Type B pancreatic cell (in vitro differentiated cells): ENCODE measurements at places on chromosomes 2 and 18. TPM values are rescaled to one million over a fixed set of nuclear protein-coding genes. Genes with fewer than 3 reads are reported as not detected.

- no peak overlapping the region for H3K4me3 ChIP-seq
- no peak for DNase-seq
- H3K4me1 ChIP-seq: no peaks in the 10 kb centered on the region
- H3K27ac ChIP-seq: no peak overlapping the region
Measured at GRCh38 chr2:156704617-156705016, 268.4 kb downstream of the GPD2 start.

- H3K27ac ChIP-seq: no peak overlapping the region
- peaks cover 13% of the 10 kb centered on the region for H3K36me3 ChIP-seq
- H3K4me1 ChIP-seq: no peaks in the 10 kb centered on the region
- H3K4me3 ChIP-seq: no peak overlapping the region
- H3K27me3 ChIP-seq: no peaks in the 10 kb centered on the region
Measured at GRCh38 chr2:189854187-189854586, 69.9 kb downstream of the PMS1 start.

DNA sequence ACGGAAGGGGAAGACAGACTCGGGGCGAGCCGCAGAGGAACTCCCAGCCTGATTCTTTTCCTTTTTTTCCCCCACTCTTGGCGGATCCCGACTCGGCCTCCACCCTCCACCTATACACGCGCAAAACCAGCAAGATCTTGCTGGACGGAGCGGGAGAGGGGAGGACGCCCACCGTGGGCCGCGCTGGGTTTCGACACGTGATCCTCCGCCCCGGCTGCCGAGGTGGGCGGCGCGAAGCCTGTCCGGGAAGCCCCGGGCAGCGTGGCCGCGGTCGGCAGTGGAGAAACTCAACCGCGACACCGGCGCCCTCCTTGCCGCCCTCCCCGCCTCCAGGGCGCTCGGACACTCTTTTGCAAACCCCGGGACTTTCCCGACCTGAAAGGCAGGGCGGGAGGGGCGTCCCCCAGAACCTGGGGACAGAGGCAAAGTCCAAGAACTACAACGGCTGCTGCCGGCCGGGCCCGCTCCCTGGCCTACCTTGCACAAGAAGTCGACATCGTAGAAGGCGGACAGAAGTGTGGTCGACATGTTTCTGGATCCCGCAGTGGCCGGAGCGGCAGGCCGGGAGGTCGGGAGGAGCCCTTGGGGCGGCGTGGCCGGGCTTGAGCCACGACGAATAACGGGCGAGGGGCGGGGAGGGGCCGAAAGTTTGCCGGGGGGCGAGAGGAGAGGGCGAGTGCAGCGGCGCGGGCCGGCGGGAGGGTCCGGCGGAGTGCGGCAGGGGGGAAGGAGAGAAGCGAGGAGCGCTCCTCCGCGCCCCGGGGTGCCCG lies 433 bp downstream of the ZFP36L2 start:
- peak overlapping the region; percentile 88 for H3K27ac ChIP-seq
- H3K4me1 ChIP-seq: peaks cover 34% of the 10 kb centered on the region
- peaks cover 7% of the 10 kb centered on the region for H3K27me3 ChIP-seq
- peak overlapping the region; percentile 95 for H3K4me3 ChIP-seq
- peak; percentile 84 for DNase-seq

DNA sequence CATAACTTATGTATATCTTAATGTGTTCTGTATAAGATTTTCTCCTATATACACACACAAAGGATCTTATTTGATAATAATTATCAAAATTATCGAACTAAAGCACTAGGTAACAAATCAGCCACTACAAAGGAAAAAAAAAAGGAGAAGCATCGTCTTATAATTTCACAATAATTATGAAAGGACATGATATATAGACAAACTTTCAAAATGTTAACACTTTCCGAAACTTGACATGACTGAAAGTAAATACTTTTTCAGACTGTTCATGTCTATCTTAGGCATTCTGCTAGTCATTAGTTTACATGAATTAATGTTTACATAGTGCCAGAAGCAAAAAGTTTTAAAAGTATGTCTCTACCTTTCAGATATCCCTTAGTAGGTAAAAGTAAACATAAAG lies 7.3 kb upstream of the NR4A2 start:
- H3K27me3 ChIP-seq: peaks cover 5% of the 10 kb centered on the region
- H3K36me3 ChIP-seq: no peaks in the 10 kb centered on the region
- DNase-seq: no peak
- no peak overlapping the region for H3K27ac ChIP-seq

DNA sequence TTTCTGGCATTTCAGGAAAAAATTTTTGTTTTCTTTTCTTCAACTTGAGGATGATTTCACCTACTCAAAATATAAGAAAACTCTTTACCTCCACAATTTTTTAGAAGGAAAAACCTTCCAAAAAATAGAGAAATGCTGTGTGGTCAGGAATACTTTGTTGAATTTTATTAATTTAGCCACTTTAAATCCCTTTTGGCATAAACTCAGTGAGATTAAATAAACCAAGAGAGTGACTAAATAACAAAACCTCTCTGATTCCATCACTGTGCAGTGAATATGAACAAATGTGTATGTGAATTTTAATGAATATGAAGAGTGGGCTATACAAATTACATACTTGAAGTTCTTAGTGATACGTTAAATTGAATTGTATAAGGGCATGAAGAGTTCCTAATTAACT lies 25.8 kb upstream of the CYTIP start:
- no peak overlapping the region for H3K27ac ChIP-seq
- H3K4me1 ChIP-seq: no peaks in the 10 kb centered on the region
- H3K27me3 ChIP-seq: no peaks in the 10 kb centered on the region
- H3K4me3 ChIP-seq: no peak overlapping the region

DNA sequence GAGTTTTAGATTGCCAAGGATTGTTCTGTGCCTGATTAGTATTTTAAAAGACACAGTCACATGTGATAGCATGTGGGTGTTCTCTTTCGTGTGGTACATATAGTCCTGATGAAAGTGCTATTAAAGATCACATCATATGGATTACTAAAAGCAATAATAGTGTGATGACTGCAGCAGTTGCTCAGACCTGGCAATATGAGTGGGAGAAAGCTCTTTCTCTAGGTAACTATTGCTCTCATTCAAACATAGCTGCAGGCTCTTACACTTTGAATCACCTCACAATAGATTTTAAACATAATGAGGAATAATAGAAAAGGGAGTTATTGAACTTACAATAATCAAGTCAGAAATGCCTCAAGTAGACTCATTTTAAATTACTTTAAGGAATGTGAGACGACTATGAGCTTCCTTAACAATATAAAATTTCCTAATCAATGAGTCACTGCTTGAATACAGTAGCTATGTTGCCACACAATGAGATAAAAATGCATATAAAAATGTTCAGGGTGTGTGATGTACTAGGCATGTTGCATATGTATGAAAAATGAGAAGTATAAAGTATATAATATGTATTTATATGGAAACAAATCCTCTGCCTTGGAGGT lies 452.1 kb downstream of the TMX3 start:
- DNase-seq: no peak
- no peak overlapping the region for H3K4me3 ChIP-seq
- H3K27ac ChIP-seq: no peak overlapping the region
- no peaks in the 10 kb centered on the region for H3K4me1 ChIP-seq
- no peaks in the 10 kb centered on the region for H3K36me3 ChIP-seq

- no peaks in the 10 kb centered on the region for H3K4me1 ChIP-seq
- DNase-seq: no peak
- peaks cover 3% of the 10 kb centered on the region for H3K27me3 ChIP-seq
- no peak overlapping the region for H3K4me3 ChIP-seq
- H3K36me3 ChIP-seq: no peaks in the 10 kb centered on the region
Measured at GRCh38 chr2:225842939-225843338, 443.4 kb downstream of the NYAP2 start.

- peaks cover 22% of the 10 kb centered on the region for H3K4me1 ChIP-seq
- no peak overlapping the region for H3K4me3 ChIP-seq
- no peak for DNase-seq
- H3K27me3 ChIP-seq: no peaks in the 10 kb centered on the region
Measured at GRCh38 chr18:32378705-32379104, 92.0 kb downstream of the GAREM1 start.

DNA sequence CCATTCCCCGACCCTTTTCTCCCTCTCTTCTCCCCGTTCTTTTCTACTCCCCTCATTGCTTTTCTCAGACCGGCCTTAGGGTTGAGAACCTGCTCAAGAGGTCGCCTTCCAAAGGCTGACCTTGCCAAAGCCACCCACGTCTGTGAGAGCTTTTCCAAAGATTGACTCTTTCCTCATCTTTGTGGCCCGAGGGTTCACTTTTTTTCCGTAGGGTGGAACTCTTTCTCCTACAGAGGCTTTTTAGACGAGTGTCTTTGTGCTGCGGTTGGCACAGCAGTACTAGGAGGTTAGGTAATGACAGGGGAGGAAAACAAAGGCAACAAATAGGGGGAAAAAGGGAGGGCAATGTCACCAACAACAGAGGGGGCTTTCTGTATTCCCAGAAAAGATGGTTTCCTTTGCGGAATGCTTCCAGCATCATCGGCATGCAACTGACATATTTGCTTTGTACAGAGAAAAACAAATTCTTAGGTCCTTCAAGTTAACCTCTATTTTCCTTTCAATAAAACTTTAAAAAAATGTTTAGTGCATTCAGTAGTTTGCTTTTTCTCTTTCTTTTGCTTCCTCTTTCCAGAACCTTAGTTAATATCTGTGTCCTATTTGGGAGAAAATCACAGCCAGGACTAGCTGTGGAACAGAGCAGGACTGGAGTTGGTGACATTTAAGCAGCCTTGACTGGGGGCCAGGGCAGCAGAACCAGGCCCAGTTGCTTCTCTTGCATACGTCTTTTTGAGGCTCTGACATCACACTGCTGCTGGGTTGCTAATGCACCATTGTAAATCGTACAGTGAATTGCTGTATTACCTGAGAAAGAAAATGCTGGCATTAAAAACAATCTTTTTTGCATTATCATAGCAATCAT lies 188.1 kb upstream of the FANCL start:
- peaks cover 10% of the 10 kb centered on the region for H3K4me1 ChIP-seq
- H3K4me3 ChIP-seq: peak overlapping the region; percentile 97
- no peaks in the 10 kb centered on the region for H3K36me3 ChIP-seq
- H3K27me3 ChIP-seq: peaks cover 7% of the 10 kb centered on the region
- DNase-seq: no peak

- no peak overlapping the region for H3K4me3 ChIP-seq
- no peaks in the 10 kb centered on the region for H3K27me3 ChIP-seq
- peaks cover 8% of the 10 kb centered on the region for H3K36me3 ChIP-seq
- H3K4me1 ChIP-seq: no peaks in the 10 kb centered on the region
- H3K27ac ChIP-seq: no peak overlapping the region
- no peak for DNase-seq
Measured at GRCh38 chr2:31950946-31951562, 59.8 kb downstream of the MEMO1 start.

DNA sequence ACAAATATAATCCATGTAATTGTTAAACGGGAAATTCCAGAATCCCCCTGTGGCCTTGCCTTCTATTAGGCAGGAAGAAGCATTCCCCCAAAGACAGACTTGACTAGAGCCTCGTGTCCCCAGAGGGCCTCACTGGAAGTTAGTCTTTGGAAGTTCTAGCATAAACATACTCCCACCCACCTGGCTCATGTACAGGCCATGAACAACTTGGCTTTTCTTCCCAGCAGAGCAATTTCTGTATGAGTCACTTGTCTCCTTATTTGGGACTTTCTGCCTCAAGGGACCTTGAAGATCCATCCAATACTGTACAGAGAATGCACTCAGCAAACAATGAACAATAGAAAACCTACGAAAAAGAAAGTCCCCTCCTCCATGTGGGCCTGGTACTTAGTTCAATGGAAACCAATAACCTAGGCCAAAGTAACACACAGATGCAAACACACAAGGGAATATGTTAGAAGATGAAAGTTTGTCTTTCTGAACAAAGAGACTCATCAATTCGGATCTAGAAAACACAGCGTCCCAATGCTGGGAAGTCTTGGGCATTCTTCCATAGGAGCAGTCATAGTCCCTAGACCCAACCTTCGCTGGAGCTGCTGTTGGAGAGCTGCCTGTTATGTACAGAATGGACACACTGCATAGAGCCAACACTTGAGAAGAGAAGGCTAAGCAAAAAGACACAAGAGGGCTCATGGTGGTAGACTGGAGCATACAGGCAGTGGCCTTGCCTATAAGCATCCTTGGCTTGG lies 303.5 kb downstream of the HRH4 start:
- no peak overlapping the region for H3K27ac ChIP-seq
- H3K4me3 ChIP-seq: no peak overlapping the region
- no peaks in the 10 kb centered on the region for H3K36me3 ChIP-seq
- H3K27me3 ChIP-seq: peaks cover 4% of the 10 kb centered on the region
- no peak for DNase-seq

DNA sequence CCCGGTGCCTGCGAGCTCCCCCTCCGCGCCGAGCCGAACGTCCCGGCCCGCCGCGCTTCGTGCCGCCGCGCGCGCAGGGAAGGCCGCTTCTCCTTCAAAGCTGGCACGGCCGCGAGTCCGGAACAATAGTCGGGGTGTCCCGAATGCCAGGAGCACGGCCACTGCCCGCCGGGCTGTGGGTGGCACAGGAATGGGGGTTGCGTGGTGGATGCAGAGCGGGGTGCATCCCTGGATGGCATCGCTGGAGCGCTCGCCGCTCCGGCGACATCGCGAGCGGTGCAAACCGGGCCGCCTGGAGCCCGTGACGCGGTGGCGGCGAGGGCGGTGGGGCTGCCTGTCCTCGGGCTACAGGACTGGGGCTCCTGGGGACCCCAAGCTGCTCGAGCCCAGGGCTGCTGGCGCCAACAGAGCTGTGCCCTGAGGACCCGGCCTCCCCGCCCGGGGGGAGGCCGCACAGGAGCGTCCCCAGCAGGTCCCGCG lies 1.1 kb upstream of the SATB2 start:
- peaks cover 78% of the 10 kb centered on the region for H3K27me3 ChIP-seq
- no peaks in the 10 kb centered on the region for H3K36me3 ChIP-seq
- H3K4me1 ChIP-seq: peaks cover 16% of the 10 kb centered on the region
- peak overlapping the region; percentile 99 for H3K4me3 ChIP-seq
- no peak for DNase-seq
- no peak overlapping the region for H3K27ac ChIP-seq

Gene SCTR
- 1.9 and 2.4 TPM in 2 replicates for total RNA-seq

Gene EIF2B4
- total RNA-seq: 43.9 and 56.0 TPM in 2 replicates

Gene MC2R
- not detected in 2 replicates for total RNA-seq

Gene EFR3B
- 5.3 and 12.4 TPM in 2 replicates for total RNA-seq
